ENCODE measurements at places on chromosomes 11 and 22. TPM values are rescaled to one million over a fixed set of nuclear protein-coding genes. Genes with fewer than 3 reads are reported as not detected.

FGF4 gene
- total RNA-seq, result not detected

TSSK2 gene
- total RNA-seq, result not detected

GATD1 gene
- 47.2 TPM for total RNA-seq

ALX4 gene
- total RNA-seq, result not detected

ENTHD1 gene
- not detected for total RNA-seq

PIWIL4 gene
- total RNA-seq, result 1.1 TPM

All from glomerular endothelial cell (primary cell).